Type B pancreatic cell (in vitro differentiated cells): ENCODE measurements at places on chromosomes 3 and 15. TPM values are rescaled to one million over a fixed set of nuclear protein-coding genes. Genes with fewer than 3 reads are reported as not detected.
A peak's percentile ranks its signal among the peaks of the same experiment; 100 is the strongest.

- H3K27me3 ChIP-seq, result peaks cover 6% of the 10 kb centered on the region
- H3K27ac ChIP-seq, result no peak overlapping the region
- H3K4me3 ChIP-seq, result no peak overlapping the region
- H3K36me3 ChIP-seq, result no peaks in the 10 kb centered on the region
- H3K4me1 ChIP-seq, result peaks cover 9% of the 10 kb centered on the region
These were observed 98.1 kb downstream of the CORO2B start for GRCh38 chr15:68676926-68677325.

Gene KBTBD13
- not detected in 2 replicates for total RNA-seq

Gene FRG2C
- total RNA-seq, result not detected in 2 replicates

GRCh38 chr3:52144796-52145735, 9.2 kb downstream of the POC1A start:
- no peak for DNase-seq
- H3K4me3 ChIP-seq, result no peak overlapping the region
- H3K27me3 ChIP-seq, result no peaks in the 10 kb centered on the region
- H3K27ac ChIP-seq, result no peak overlapping the region
- no peaks in the 10 kb centered on the region for H3K4me1 ChIP-seq
- no peaks in the 10 kb centered on the region for H3K36me3 ChIP-seq

- no peak overlapping the region for H3K27ac ChIP-seq
- DNase-seq, result no peak
- H3K4me1 ChIP-seq, result peaks cover 24% of the 10 kb centered on the region
- no peak overlapping the region for H3K4me3 ChIP-seq
- no peaks in the 10 kb centered on the region for H3K36me3 ChIP-seq
These were observed 442.6 kb upstream of the THRB start for GRCh38 chr3:24937228-24937627.

DNA sequence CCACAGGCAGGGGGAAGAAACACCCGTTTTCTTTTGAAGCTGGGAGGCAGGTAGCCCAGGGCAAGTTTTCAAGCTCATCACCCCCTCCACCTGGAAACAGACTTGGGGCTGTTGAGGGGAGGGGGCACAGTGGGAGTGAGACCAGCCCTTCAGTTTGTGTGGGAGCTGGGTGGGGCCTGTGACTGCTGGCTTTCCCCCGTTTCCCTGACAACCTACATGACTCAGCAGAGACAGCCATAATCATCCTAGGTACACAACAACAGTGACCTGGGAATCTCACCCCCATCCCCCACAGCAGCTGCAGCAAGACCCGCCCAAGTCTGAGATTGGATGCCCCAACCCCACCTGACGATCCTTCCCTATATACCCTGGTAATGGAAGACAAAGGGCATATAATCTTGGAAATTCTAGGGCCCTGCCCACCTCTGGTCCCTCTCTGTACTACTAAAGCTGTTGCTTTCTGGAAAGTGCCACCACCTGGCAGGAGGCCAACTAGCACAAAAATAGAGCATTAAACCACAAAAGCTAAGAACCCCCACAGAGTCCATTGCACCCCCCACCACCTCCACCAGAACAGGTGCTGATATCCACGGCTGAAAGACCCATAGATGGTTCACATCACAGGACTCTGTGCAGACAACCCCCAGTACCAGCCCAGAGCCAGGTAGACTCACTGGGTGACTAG, 422.2 kb upstream of the SGO1 start:
- H3K4me3 ChIP-seq, result no peak overlapping the region
- no peaks in the 10 kb centered on the region for H3K4me1 ChIP-seq
- peaks cover 7% of the 10 kb centered on the region for H3K36me3 ChIP-seq
- no peaks in the 10 kb centered on the region for H3K27me3 ChIP-seq
- H3K27ac ChIP-seq, result no peak overlapping the region

GRCh38 chr3:160686955-160687535, 10.1 kb downstream of the ARL14 start:
- H3K27me3 ChIP-seq, result no peaks in the 10 kb centered on the region
- H3K36me3 ChIP-seq, result no peaks in the 10 kb centered on the region
- no peak overlapping the region for H3K4me3 ChIP-seq
- DNase-seq, result no peak
- no peaks in the 10 kb centered on the region for H3K4me1 ChIP-seq
- H3K27ac ChIP-seq, result no peak overlapping the region

DNA sequence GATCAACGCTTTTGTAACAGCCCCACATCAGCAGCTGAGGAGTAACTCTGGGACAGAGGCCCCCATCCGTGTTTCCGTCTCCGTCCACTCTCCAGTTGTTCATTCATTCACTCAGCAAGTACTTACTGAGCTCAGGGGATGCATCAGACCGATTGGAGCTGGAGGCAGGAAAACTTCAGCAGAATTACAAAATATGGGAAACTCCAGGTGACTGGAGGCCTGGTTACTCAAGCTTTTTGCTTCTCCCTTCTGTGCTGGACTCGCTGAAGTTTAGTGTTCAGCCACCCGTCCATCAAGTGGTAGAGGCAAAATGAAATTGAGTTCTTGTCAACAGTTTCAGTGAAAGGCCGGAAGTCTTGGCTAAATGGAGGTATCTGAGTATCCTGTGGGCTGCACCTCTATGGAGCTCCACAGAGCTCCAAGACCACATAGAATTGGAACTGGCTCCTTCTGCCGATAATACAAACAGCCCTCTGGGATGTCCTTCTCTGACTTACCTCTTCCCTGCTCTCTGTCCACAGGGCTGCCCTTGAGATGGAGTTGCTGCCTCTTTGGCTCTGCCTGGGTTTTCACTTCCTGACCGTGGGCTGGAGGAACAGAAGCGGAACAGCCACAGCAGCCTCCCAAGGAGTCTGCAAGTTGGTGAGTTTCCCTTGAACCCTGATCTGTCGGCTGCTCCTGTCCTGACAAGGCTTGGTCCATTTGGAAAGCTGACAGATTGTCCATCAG, 14.7 kb downstream of the NRROS start:
- H3K4me3 ChIP-seq, result no peak overlapping the region
- no peaks in the 10 kb centered on the region for H3K36me3 ChIP-seq
- no peak for DNase-seq

GRCh38 chr3:145089337-145089736, 1071.6 kb downstream of the PLOD2 start:
- no peak for DNase-seq
- H3K36me3 ChIP-seq, result no peaks in the 10 kb centered on the region
- no peaks in the 10 kb centered on the region for H3K4me1 ChIP-seq
- H3K27ac ChIP-seq, result no peak overlapping the region
- no peak overlapping the region for H3K4me3 ChIP-seq
- H3K27me3 ChIP-seq, result no peaks in the 10 kb centered on the region

Gene SLC49A4
- 19.4 and 24.7 TPM in 2 replicates for total RNA-seq

- peaks cover 3% of the 10 kb centered on the region for H3K27me3 ChIP-seq
- DNase-seq, result no peak
- H3K36me3 ChIP-seq, result no peaks in the 10 kb centered on the region
- H3K4me3 ChIP-seq, result no peak overlapping the region
These were observed 21.7 kb upstream of the GPR160 start for GRCh38 chr3:170016057-170016456.

DNA sequence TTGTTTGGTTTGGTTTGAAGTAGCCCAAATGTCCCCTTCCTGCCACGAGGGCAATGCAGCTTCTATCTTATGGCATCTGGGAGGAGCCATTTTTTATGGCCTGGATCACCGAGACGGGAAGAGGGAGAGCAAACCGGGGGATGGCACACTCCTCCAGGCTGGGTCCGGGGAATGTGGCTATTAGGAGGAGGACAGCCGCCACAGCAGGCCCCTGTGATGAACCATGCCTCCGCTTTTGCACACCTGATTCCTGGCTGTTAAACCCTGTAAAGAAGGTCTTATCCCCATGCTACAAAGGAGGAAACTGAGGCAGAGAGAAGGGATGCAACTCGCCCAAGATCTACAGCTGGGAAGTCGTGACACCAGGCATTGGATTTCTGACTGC, 157.6 kb downstream of the OR4M2 start:
- H3K4me3 ChIP-seq, result no peak overlapping the region
- no peaks in the 10 kb centered on the region for H3K4me1 ChIP-seq
- H3K27me3 ChIP-seq, result no peaks in the 10 kb centered on the region
- H3K36me3 ChIP-seq, result no peaks in the 10 kb centered on the region
- no peak overlapping the region for H3K27ac ChIP-seq

DNA sequence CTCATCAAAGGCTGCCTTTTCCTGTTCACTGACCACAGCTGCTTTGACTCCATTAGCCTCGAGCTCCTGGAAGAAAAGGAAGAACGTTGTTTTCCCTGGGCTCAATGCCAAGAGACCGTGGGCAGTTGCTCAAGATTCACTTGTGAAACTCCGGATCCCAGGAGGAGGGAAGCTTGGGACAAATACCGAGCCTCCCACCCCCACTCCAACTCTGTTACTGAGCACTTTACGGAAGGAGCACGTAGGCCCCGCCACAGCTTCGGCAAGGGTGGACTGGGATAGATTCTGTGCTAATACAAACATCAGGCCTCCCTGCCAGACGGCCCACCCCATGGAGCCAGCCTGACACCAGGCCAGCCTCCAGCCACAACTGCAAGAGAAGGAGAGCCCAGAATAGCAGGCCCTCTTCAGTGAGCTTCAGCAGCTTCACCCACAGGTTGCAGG, 10.8 kb upstream of the FANCD2 start:
- H3K27me3 ChIP-seq, result no peaks in the 10 kb centered on the region
- H3K36me3 ChIP-seq, result peaks cover 3% of the 10 kb centered on the region
- peaks cover 1% of the 10 kb centered on the region for H3K4me1 ChIP-seq

GRCh38 chr3:156978481-156978961, 152.4 kb downstream of the LEKR1 start:
- H3K36me3 ChIP-seq, result no peaks in the 10 kb centered on the region
- H3K4me1 ChIP-seq, result no peaks in the 10 kb centered on the region
- H3K27ac ChIP-seq, result no peak overlapping the region
- no peak for DNase-seq
- no peak overlapping the region for H3K4me3 ChIP-seq
- no peaks in the 10 kb centered on the region for H3K27me3 ChIP-seq

- DNase-seq, result no peak
- H3K27me3 ChIP-seq, result no peaks in the 10 kb centered on the region
- peaks cover 3% of the 10 kb centered on the region for H3K36me3 ChIP-seq
- peak overlapping the region; percentile 6 for H3K27ac ChIP-seq
These were observed 15.0 kb downstream of the MAPKBP1 start for GRCh38 chr15:41789236-41789635.

GRCh38 chr3:126417981-126418530, 23.3 kb downstream of the CFAP100 start:
- H3K27ac ChIP-seq, result no peak overlapping the region
- no peaks in the 10 kb centered on the region for H3K27me3 ChIP-seq
- H3K4me3 ChIP-seq, result no peak overlapping the region
- H3K36me3 ChIP-seq, result no peaks in the 10 kb centered on the region
- peak; percentile 64 for DNase-seq
- peaks cover 9% of the 10 kb centered on the region for H3K4me1 ChIP-seq

- H3K27ac ChIP-seq, result no peak overlapping the region
- H3K4me3 ChIP-seq, result no peak overlapping the region
- peaks cover 11% of the 10 kb centered on the region for H3K27me3 ChIP-seq
These were observed 29.5 kb downstream of the CORO2B start for GRCh38 chr15:68608206-68608843.

DNA sequence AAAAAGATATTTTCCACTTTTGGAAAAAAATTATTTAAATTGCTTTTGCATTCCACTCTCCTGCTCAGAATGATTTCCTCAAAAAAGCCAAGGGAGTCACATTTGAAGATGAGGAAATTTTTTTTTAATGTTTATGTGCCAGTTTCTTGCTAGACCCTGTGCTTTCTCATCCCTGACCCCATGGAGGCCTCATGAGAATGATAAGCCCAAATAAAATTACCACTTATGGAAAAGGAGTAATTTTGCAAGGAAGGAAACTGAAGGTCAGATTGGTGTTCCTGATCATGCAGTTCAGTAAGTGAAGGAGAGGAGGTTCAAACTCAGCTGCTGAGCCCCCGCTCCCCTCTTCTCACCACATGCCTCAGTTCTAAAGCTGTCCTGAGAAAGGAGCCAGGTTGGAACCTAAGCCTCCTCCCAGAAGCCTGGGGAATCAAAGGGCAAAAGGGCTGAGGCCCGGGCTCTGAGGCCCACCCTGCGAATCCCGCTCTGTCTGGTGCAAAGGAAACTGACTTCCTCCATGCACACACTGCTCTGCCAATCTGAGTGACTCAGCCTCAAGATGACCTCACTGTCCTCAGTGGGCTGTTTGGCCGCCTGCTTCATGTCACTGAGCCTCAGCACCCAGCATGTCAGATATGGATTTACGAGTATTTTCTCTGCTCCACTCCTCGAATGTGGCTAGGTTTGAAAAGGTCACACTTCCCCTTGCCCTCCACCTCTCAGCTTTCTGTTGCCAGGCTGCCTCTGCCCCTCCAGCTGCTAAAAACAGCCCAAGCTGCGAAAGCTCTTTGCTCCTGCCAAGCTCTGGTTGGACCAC, 56.9 kb upstream of the FLNB start:
- H3K27me3 ChIP-seq, result no peaks in the 10 kb centered on the region
- no peaks in the 10 kb centered on the region for H3K36me3 ChIP-seq
- H3K27ac ChIP-seq, result peak overlapping the region; percentile 85
- no peak overlapping the region for H3K4me3 ChIP-seq
- no peak for DNase-seq

- no peak for DNase-seq
- H3K36me3 ChIP-seq, result peaks cover 5% of the 10 kb centered on the region
- H3K27ac ChIP-seq, result no peak overlapping the region
- peak overlapping the region; percentile 76 for H3K4me3 ChIP-seq
These were observed 24.4 kb downstream of the SEC61A1 start for GRCh38 chr3:128076483-128077201.

DNA sequence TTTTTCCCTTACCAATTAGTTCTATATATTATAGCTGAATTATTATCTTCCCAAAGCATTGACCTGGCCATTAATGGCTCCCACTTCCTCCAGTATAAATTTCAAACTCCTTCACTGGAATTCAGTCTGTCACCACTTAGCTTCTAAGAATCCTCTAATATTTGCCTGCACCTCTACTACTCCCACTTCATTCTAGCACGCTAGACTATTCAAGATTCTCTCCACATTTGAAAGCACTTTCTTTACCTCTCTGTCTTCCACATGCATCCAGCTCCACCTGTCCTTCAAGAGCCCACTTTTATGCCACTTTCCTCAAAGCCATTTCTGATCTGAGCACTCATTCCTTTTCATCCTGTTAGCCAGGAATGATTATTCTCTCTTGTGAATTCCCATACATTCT, 15.0 kb downstream of the SENP8 start:
- H3K36me3 ChIP-seq, result no peaks in the 10 kb centered on the region
- no peak overlapping the region for H3K27ac ChIP-seq
- no peak for DNase-seq
- peaks cover 6% of the 10 kb centered on the region for H3K4me1 ChIP-seq
- H3K4me3 ChIP-seq, result no peak overlapping the region
- H3K27me3 ChIP-seq, result no peaks in the 10 kb centered on the region

- H3K4me3 ChIP-seq, result peak overlapping the region; percentile 100
- DNase-seq, result no peak
- peaks cover 43% of the 10 kb centered on the region for H3K4me1 ChIP-seq
These were observed 877 bp upstream of the FEM1B start for GRCh38 chr15:68276668-68277067.

GRCh38 chr3:140995881-140996280, 54.2 kb downstream of the SLC25A36 start:
- no peaks in the 10 kb centered on the region for H3K4me1 ChIP-seq
- H3K4me3 ChIP-seq, result no peak overlapping the region
- DNase-seq, result no peak
- H3K27ac ChIP-seq, result no peak overlapping the region
- H3K36me3 ChIP-seq, result no peaks in the 10 kb centered on the region

GRCh38 chr3:155166441-155166840, 86.3 kb downstream of the MME start:
- DNase-seq, result no peak
- H3K27me3 ChIP-seq, result no peaks in the 10 kb centered on the region
- peaks cover 15% of the 10 kb centered on the region for H3K36me3 ChIP-seq
- no peak overlapping the region for H3K27ac ChIP-seq
- H3K4me3 ChIP-seq, result no peak overlapping the region
- H3K4me1 ChIP-seq, result no peaks in the 10 kb centered on the region

GRCh38 chr3:59992578-59992977, 942.8 kb upstream of the CFAP20DC start:
- no peak overlapping the region for H3K4me3 ChIP-seq
- H3K36me3 ChIP-seq, result no peaks in the 10 kb centered on the region
- DNase-seq, result no peak
- peaks cover 16% of the 10 kb centered on the region for H3K27me3 ChIP-seq
- H3K27ac ChIP-seq, result no peak overlapping the region
